Urinary bladder (tissue), 4 donors: ENCODE measurements at places on chromosomes 4 and X. TPM values are rescaled to one million over a fixed set of nuclear protein-coding genes. Genes with fewer than 3 reads are reported as not detected.

The FAM133A gene
- total RNA-seq: 1.5 TPM

The SPON2 gene
- 119 TPM for total RNA-seq

The NWD2 gene
- total RNA-seq: 2.0 TPM

The SHROOM2 gene
- total RNA-seq: 5.8 TPM

The ABCG2 gene
- total RNA-seq: 22.9 TPM

The PDE6B gene
- 6.2 TPM for total RNA-seq

The NOP14 gene
- 11.3 TPM for total RNA-seq

The MAGEC2 gene
- not detected for total RNA-seq

The MAGIX gene
- 1.9 TPM for total RNA-seq

The NRK gene
- total RNA-seq: 118 TPM

The ANXA3 gene
- total RNA-seq: 29.1 TPM

The OTUD6A gene
- total RNA-seq: not detected

The PQBP1 gene
- total RNA-seq: 13.9 TPM

The SYTL5 gene
- total RNA-seq: 4.4 TPM

The MSANTD1 gene
- total RNA-seq: 0.85 TPM

The HPF1 gene
- 23.4 TPM for total RNA-seq

The NLGN3 gene
- 3.1 TPM for total RNA-seq

The TMPRSS11D gene
- not detected for total RNA-seq

DNA sequence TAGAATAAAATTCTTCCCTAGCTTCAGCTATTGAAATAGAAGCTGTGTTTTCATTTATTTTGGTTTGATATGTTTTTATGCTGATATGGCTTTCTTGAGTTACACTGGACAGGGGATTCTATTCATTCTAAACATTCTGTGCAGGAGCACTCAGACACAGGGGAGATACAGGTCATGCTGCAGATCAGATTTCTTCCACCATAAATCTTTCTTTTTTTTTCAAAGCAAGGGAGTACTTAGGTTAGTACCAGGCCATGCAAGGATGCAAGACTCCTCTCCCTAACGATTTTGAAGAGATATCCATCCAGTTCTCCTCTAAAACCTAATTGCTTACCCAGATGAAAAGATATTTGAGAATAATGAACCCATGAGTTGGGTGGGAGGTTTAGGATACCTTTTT lies 21.4 kb downstream of the ETDC start:
- no peak for DNase-seq

DNA sequence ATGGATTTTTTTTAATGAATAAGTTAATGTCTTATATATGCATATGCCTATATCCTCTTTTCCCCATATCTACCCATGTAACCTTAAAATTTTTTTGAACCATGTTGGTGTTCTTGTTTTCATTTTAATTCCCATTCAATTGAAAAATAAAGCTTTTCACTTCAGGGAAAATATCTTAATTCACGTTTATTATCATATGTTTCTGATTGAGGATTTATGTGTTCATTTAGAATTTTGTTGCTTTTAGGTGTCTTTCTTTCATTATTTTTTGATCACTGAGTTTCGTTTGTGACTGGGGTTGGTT lies 29.1 kb downstream of the HADH start:
- no peak for DNase-seq

DNA sequence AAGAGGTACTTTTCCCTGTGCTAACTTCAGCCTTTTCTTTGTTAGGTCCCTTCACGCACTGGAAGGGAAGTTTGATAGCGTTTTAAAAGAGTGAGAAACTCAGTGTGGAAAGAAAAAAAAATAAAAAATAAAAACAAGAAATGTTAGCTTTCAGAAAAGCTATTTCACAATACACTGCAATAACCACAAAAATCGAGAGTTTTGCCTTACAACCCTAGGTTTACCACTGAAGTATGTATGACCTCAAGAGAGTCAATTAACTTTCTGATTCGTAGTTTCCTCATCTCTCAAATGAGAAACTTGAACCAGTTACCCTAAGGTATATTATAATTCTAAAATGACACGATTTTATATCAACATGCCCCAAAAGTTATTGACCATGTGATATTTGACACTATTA lies 93.9 kb upstream of the JADE1 start:
- DNase-seq: no peak

DNA sequence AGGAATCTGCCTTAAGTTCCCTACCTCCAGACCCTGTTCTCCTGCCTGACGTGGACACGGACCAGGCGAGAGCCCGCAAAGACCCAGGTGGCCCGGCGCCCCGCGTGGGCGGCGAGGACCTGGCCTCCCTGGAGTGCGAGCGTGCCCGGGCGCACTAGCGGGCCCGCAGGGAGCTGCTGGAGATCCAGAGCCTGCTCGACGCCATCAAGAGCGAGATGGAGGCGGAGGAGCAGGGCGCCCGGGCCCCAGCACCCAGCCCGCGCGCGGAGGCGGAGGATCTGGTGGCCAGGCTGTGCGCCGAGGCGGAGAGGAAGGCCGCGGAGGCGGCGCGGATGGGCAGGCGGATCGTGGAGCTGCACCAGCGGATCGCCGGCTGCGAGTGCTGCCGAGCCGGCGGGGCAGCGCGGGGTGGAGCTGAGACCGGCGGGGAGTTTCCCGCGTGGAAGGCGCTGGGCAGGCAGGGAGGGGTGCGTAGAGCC lies 18.2 kb downstream of the MRFAP1 start:
- no peak for DNase-seq

DNA sequence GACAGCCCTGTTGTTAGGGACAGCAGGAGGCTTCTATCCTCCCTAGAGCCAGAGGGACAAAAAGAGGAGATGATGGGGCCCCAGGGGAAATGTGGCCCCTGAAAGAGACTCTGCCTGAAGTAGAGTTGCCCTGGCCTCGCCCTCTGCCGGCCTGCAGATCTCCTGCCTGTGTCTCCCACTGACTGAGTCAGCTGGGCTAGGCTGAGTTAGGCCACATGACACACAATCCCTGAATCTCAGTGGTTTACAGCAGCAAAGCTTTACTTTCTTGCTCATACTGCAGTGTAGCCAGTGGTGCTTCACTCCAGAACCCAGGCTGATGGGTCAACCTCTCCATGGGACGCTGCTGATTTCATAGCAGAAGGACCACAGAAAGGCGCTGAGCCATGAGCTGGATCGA lies 23.5 kb downstream of the DRD5 start:
- no peak for DNase-seq

GRCh38 chr4:85548841-85549240 lies 73.9 kb downstream of the ARHGAP24 start:
- no peak for DNase-seq

GRCh38 chrX:49972328-49972860 lies 50.0 kb downstream of the CLCN5 start:
- no peak for DNase-seq

GRCh38 chrX:138031715-138032114 lies 465.8 kb downstream of the ZIC3 start:
- DNase-seq: no peak

GRCh38 chrX:97747346-97747745 lies 863.6 kb downstream of the RPA4 start:
- DNase-seq: no peak

- DNase-seq: no peak
Measured at GRCh38 chr4:169902658-169903345, 123.4 kb downstream of the MFAP3L start.

GRCh38 chr4:148369919-148370318 lies 72.3 kb downstream of the NR3C2 start:
- DNase-seq: no peak

GRCh38 chr4:147479786-147480185 lies 1.1 kb upstream of the EDNRA start:
- DNase-seq: no peak

- no peak for DNase-seq
Measured at GRCh38 chrX:118883994-118884393, 60.4 kb downstream of the ZCCHC12 start.

- DNase-seq: no peak
Measured at GRCh38 chr4:151807220-151807619, 46.4 kb upstream of the GATB start.

GRCh38 chr4:99811850-99812249 lies 4.8 kb upstream of the DAPP1 start:
- no peak for DNase-seq

DNA sequence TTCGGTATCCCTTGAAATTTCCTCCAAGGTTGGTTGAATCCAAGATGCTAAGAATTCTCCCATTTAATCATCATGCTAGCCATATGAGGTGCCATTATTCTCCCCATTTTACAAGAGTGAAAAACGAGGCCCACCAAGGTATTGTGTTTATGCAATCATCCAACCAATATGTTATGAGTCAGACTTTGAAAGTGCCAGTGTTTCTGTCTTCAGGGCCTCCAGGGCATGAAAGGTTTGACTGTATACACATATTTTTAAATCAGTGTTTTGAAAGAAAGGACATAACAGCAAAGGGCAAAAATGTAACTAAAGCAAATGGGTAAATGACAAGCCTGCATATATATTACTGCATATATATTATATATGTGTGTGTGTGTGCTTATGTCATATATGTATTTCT lies 541.2 kb upstream of the SMIM31 start:
- no peak for DNase-seq

DNA sequence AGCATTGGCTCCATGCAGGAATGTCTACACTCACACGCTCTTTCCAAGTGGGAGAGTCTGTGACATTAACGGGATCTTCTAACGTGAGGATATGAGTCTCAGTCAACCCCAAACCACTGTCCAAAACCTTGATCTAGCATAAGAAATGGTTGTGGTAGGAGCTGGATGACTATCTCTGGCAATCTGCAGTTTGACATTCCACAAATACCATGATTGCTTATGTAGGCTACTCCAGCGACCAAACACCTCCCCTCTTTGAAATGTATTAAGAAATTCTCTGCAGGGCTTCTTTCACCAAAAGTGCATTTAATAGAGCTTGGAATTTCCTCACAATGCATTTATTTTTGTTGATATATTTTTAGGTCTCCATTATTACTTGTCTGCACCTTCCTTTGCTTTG lies 14.1 kb upstream of the STX18 start:
- DNase-seq: no peak

- DNase-seq: no peak
Measured at GRCh38 chr4:186158021-186158813, 33.1 kb upstream of the CYP4V2 start.

GRCh38 chrX:120790552-120790951 lies 85.1 kb downstream of the CT47B1 start:
- no peak for DNase-seq

GRCh38 chr4:15416357-15417232 lies 11.2 kb upstream of the C1QTNF7 start:
- no peak for DNase-seq

DNA sequence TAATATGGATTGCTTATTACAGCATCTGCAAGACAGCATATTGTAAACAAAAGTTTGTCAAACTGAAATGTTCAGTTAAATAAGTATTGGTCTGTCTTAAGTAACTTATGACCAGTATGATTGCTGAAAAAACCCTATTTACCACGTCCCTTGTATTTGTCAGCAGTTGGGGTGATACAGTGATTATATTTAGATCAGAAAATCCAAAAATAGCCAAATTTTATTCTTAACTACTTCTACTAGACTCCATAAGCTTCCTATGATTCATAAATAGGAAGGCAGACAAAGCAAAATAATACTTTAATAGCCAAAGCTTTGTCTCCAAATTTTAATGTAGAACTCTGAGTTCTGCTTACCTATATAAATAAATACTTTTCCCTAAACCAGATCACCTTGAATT lies 45.3 kb downstream of the TBCK start:
- DNase-seq: no peak

DNA sequence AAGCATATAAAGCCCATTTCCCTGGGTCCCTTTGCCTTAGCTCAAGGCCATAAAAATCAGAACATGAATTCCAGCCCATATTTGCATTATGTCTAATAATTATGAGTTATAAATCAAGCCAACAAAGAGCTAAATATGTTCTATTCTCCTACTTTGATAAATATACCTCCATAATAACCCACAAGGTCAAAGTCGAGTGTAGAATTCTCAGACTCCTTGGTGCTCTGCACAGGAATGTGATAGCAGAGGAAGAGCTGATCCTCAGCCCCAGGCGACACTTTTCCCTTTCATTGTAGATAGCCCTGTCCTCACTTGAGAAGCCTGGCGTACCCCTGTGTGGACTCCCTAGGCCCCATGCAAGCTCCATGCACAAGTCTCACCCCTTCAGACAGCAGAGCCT lies 85.6 kb downstream of the CASP3 start:
- DNase-seq: no peak

- DNase-seq: no peak
Measured at GRCh38 chr4:3338976-3339531, 46.2 kb downstream of the RGS12 start.

DNA sequence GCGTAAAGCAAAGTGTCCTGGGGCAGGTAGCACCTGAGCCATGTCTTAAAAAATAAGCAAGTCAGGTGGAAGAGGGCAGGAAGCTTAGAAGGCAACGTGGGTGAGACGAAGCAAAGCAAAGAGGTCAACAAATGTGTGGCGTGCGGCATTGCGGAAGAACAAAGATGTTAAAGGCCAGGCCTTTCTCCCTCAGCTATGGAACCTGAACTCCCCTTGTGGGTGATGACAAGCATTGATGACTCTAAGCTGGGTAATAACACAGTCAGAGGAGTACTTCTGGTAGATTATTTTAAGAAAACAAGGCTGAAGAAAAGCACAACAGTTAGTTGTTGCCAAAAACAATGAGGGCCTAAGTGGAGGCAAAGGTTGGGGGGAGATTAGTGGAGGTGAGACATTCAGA lies 29.0 kb upstream of the SORBS2 start:
- no peak for DNase-seq

- no peak for DNase-seq
Measured at GRCh38 chr4:25161593-25161950, 1.3 kb upstream of the SEPSECS start.

DNA sequence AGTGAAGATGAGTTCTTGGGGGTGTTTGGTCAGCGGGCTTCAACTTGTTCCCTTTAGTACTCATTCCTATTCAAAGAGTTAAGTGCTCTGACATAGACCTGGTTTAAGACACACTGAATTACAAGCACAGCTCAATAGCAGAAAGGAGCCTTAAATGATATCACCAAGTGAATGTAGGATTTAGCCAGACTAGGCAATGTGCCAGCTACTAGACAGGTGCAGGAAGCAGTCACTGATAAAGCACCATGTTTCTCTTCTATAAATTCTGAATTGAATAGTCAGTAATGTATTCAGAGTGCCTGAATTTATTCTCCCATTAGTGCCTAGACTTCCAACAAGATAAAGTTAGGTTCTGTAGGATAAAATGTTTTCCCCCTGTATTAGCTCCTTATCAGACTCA lies 63.6 kb downstream of the ASB9 start:
- no peak for DNase-seq

GRCh38 chrX:142043196-142043595 lies 139.5 kb downstream of the MAGEC1 start:
- no peak for DNase-seq
